Thoracic aorta endothelial cell (primary cell): ENCODE measurements at places on chromosomes 13 and 19. TPM values are rescaled to one million over a fixed set of nuclear protein-coding genes. Genes with fewer than 3 reads are reported as not detected.

PBX4 gene
- total RNA-seq, result not detected in 2 replicates

LILRB1 gene
- total RNA-seq, result not detected in 2 replicates

ZNF468 gene
- total RNA-seq, result 19.0 and 27.3 TPM in 2 replicates

GPR4 gene
- 10.0 and 15.7 TPM in 2 replicates for total RNA-seq

TMEM238 gene
- total RNA-seq, result not detected in 2 replicates

TEKTIP1 gene
- total RNA-seq, result not detected in 2 replicates

BICRA gene
- total RNA-seq, result 11.0 and 19.2 TPM in 2 replicates

C19orf18 gene
- 0.13 TPM in 1 of 2 replicates, not detected in the other for total RNA-seq

PLPPR3 gene
- total RNA-seq, result 0.07 and 0.40 TPM in 2 replicates

SCGB2B2 gene
- total RNA-seq, result under 0.01 and 0.07 TPM in 2 replicates

NAPSA gene
- not detected in 2 replicates for total RNA-seq

CEACAM7 gene
- total RNA-seq, result not detected in 2 replicates

NOVA2 gene
- 8.5 and 16.4 TPM in 2 replicates for total RNA-seq

CARM1 gene
- 39.8 and 51.1 TPM in 2 replicates for total RNA-seq

CFAP97D2 gene
- total RNA-seq, result not detected in 2 replicates

SHISA2 gene
- total RNA-seq, result 5.5 and 10.5 TPM in 2 replicates

STRN4 gene
- total RNA-seq, result 67.9 and 69.9 TPM in 2 replicates

FCGBP gene
- 0.07 TPM in 1 of 2 replicates, not detected in the other for total RNA-seq

C19orf67 gene
- not detected in 2 replicates for total RNA-seq

PSG3 gene
- total RNA-seq, result not detected in 2 replicates

NLRP7 gene
- total RNA-seq, result under 0.01 TPM in 1 of 2 replicates, not detected in the other

TNPO2 gene
- 37.1 and 43.5 TPM in 2 replicates for total RNA-seq

KLF1 gene
- total RNA-seq, result not detected in 2 replicates

TMEM59L gene
- total RNA-seq, result 0.13 and 0.14 TPM in 2 replicates

ATXN8OS gene
- total RNA-seq, result not detected in 2 replicates

CNN2 gene
- 140 and 181 TPM in 2 replicates for total RNA-seq

CEACAM8 gene
- total RNA-seq, result not detected in 2 replicates

POU2F2 gene
- 0.40 and 1.1 TPM in 2 replicates for total RNA-seq

PSG1 gene
- not detected in 2 replicates for total RNA-seq

ADAMTS10 gene
- 2.4 and 4.0 TPM in 2 replicates for total RNA-seq

ARHGEF7 gene
- total RNA-seq, result 182 and 197 TPM in 2 replicates

DACT3 gene
- total RNA-seq, result 0.14 and 1.2 TPM in 2 replicates

ZNF470 gene
- 3.5 and 3.7 TPM in 2 replicates for total RNA-seq

TMPRSS9 gene
- total RNA-seq, result under 0.01 TPM in 1 of 2 replicates, not detected in the other

PNMA8A gene
- 1.9 and 7.3 TPM in 2 replicates for total RNA-seq

ZNF99 gene
- total RNA-seq, result not detected in 2 replicates

PDX1 gene
- not detected in 2 replicates for total RNA-seq

SWSAP1 gene
- 0.80 and 1.2 TPM in 2 replicates for total RNA-seq

MBD3L3 gene
- total RNA-seq, result not detected in 2 replicates
